ENCODE measurements at places on chromosomes 7 and 10.

DNA sequence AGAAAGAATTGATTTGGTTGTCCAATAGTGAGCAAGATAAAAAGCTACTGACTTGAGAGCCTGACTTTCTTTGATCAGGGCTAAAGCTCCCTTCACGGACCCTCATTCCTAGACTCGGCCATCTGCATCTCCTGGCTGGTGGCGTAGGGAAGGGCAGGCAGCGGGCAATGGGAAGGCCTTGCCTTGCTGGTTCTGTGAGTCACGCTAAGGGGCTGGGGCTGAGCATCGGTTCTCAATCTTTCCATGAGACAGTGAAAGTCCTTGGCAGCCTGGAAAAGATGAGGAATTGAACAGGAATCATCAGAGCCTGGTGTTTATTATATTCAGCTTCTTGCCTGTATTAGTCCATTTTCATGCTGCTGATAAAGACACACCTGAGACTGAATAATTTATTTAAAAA lies 475.3 kb downstream of the PLXNA4 start:
- no peak for DNase-seq

- DNase-seq, result no peak
Measured at GRCh38 chr10:63150745-63151144, 17.6 kb downstream of the NRBF2 start.

DNA sequence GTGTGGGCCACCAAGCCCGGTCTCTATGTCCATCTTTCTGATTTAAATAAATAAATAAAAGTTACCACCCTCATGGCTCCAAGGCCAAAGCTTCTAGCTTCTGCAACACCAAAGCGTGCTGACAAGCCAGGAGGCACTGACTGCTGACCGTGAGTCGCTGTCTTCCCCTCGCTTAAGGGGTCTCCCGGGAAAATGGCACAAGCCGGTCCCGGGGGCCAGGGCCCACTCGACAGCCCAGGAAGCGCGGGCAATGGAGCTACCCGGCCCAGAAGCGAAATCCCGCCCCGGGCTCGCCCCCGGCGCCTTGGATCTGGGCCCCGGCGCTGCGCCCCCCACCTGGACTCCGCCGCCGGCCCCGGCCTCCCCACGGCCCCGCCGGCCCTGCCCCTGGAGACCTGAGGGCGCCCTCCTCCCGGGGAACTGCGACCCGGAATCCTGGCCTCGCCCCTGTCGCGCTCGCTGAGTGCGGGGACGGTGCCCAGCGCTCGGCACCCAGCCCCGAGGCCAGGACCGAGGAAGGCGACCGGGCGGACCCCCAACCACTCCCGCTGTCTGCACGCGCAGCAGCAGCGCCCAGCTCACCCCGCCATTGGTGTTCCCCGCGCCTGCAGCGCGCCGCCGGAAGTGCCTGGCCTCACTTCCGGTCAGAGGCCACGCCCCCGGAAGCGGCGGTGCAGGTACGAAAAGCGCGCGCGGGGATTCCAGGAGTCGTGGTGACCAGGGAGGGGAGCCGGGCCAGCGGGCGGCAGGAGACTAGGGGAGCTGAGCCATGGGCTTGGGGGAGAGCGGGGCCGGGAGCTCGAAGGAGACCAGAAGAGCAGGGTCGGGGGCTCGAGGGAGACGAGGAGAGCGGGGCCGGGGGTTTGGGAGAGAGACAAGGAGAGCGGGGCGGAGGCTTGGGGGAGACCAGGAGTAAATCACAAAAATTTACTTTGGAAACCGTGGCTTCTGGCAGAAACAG lies at the start of the genes MRM2 and NUDT1:
MRM2 (minus strand) TSS at position 626 of the 961 bp plus-strand sequence; CDS start at position 590, 36 bp downstream.
NUDT1 (plus strand) TSS at position 647 of the 961 bp plus-strand sequence. CDS start 2,349 bp downstream, outside the sequence.
- peak; percentile 90 for DNase-seq

GRCh38 chr10:92834331-92834730 lies 14.0 kb upstream of the EXOC6 start:
- DNase-seq, result no peak

DNA sequence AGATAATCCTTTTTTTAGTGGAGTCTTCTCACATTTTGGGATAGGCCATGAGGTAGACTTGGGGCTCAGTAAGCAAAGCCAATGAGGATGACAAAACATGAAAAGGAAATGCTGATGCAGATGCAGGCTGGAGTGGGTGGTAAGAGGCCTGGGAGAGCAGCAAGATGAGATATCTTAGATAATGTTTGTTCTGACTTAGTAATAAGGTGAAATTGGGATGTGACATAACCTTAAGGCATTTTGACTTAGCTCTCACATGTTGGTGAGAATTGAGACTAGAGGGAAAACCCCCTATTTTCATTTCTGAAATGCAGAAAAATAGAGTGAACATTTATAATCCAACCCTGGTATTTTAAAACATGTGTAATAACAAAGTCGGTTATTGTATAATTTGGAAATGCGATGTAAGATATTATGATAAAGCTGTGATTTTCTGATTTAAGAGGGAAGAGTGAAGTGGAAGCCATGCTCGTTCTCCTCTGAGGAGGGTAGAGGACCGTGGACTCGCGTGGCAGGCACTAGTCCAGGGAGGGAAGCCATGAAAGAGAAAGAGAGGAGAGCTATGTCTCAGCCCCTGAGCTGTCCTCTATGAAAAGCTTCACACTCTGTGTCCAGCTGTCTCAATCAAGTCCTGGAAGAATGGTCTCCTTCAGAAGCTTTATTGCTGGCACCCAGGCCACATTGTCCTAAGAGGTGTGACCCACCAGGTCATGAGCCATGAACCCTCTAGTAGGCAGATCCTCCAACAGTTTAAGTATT lies 57.3 kb downstream of the ST7 start:
- DNase-seq, result no peak

DNA sequence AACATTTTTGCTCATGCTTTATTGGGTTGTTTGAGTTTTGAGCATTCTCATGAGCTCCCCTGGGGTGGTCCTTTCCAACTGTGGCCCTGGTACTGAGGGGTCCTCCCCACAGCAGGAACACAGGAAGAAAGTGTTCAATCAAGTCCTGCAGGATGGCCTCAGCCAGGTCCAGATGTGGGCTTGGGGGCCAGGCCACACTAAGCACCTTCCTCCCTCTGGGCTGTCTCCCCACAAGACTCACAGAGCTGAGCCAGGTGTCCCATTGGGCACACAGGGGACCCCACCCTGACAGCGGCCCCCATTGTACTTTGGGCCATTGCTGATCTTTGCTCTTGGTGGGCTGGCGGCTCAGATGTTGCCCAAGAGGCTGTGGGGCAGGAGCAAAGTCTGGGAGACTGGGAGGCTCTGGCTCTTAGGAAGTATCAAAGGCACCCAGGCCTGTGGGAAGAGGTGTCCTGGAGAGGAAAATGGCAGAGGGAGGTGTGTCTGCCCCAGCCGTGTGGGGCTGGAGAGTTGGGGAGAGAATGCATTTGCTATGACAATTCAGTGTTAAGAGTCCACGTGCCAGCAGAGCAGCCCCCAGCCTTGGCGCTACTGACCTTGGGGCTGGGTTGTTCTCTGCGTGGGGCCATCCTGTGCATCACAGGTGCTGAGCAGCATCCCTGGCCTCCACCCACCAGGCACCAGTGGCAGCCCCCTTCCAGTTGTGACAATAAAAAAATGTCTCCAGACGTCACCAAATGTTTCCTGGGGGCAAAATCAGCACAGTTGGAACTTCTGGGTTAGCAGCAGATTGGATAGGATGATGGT lies 17.8 kb downstream of the SCART1 start:
- DNase-seq, result no peak

GRCh38 chr10:95254629-95255028 lies 36.2 kb downstream of the PDLIM1 start:
- no peak for DNase-seq

DNA sequence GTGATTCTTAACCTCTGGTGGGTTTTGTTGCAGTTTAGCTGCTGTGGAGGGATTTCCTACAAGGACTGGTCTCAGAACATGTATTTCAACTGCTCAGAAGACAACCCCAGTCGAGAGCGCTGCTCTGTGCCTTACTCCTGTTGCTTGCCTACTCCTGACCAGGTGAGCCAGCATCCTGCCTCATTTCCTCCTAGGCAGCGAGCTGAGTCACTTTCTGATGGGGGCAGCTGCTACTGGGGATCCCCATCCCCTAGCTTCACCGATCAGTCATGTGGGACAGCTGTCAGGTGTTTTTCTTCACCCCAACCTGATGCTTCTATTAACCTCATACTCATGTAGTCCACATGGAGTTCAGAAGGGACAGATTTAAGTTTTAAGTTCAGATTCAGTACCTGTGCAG lies 21.7 kb upstream of the SMO start:
- no peak for DNase-seq

DNA sequence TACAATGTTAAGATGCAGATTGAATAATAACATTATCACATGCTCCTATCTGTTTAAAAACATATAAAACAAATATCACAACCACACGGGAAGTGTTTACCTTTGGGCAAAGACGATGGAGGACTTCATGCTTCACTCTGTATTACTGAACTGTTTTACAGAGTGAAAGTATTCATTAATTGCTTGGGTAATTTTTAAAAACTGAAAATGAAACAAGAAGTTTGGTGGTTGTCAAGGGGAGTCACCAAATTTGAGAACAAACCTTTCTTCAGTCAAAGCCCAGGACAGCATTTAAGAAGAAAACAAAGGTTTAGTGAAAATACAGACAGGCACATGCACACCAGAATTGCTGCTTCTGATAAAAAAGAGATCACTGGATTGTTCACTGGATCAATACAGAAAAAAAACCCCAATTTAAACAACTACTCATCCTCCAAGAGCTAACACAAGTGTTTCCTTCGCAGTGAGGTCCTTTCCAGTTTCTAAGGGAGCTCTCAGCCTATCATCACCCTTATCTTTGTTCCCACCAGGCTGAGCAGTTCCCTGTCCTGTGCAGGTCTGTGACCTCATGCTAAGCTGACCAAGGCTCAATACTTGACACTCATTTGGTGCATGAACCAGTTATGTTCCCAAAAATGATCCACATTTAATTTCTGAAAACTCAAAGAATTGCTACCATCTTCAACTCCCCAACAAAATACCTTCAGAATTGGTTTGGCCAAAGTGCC lies 8.8 kb downstream of the PARP12 start:
- no peak for DNase-seq

DNA sequence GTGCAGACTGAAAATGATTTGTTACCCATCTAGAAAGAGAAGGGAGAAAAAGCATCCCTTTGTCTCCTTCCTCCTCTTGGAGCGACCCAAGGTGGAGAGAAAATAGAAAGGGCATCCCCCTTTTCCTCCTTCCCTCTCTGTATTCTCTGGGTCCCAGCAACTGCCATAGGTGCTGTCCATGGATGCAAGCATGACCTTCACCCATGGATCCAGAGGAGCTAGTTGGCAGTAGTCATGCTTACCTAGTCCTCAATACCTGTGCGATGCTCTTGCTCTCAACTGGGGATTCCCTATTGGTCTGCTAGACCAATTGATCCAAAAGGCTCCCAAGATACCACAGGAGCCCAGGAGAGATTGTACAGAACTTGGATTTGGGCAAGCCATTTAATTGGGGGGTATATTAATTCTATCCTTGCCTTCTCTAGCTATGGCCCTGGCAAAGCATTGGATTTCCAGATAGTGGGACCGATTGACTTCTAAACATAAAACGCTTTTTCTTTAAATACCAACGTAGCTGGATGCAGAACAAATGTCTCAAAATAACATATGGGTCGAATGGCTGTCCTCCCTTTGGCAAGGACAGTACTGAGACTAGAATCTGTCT lies 547.8 kb upstream of the IGFBP3 start:
- DNase-seq, result no peak

DNA sequence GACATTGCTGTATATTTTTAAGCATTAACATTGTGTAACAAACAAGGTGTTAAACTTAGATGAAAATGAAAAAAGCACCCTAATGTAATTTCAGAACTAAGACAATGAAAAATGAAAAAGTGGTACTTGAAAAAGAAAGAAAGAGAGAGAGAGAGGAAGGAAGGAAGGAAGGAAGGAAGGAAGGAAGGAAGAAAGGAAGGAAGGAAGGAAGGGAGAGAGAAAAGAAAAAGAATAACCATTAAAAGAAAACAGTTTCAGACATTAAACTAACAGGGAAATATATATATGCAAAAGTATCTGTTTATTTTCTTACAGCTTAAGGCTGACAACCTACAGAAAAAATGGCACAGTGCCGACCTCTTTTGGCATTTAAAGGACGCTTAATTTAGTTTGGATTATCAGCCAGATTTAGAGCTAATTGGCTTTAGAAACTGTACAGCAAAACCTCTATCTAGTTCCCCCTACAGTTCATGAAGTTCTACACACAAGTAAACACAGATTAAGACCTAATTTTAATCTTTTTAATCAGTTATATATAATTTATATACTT lies 13.8 kb downstream of the MTERF1 start:
- DNase-seq, result no peak

DNA sequence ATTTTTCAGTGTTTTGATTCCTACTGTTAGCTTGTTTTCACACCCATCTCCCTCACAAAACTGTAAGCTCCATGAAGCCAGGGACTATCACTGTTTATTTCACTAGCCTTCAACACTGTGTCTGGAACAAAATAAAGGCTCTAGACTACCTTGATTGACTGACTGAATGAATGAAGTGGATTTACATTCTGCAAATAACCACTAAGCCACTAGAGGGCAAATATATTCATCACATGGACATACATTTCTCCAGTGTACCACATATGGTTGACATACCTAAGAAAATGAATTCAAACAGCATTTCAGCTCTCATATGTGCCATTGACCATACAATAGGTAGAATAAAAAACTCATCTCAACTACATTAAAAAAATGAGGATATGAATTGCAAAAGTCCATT lies 185.9 kb downstream of the RAB11FIP2 start:
- no peak for DNase-seq

DNA sequence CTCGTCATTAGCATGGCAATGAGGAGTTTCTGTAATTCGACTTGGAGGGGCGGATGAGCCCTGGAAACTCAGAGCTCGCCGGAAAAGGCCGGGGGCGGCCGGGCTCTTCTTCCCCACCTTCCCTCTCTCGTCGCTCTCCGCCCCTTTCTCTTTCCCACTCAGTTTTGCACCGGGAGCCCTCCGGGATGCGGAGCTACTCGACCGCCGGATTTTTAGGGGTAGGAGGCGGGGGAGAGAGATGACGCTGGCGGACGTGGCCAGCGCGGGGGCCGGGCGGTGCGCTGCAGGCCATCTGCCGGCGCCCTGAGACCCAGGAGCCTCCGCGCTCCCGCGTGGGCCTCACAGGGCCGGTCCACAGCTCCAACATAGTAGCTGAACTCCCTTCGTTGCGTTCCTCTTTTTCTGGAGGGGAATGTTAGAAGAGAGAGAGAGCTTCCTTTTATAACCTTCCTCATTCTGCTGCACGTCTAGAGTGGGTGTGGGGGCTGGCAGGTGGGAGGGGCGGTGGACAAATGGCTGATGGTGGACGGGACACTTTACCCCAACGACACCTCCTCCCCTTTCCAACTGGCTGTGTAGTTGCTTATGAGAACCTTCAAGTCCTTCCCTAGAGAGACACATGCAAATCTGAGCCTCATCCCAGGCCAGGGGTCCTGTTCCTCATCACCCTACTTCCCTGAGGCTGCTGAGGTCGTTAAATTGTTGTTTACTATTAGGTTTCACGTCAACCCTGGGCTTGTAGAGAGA lies 1.1 kb upstream of the HOXA1 start:
- DNase-seq, result no peak

DNA sequence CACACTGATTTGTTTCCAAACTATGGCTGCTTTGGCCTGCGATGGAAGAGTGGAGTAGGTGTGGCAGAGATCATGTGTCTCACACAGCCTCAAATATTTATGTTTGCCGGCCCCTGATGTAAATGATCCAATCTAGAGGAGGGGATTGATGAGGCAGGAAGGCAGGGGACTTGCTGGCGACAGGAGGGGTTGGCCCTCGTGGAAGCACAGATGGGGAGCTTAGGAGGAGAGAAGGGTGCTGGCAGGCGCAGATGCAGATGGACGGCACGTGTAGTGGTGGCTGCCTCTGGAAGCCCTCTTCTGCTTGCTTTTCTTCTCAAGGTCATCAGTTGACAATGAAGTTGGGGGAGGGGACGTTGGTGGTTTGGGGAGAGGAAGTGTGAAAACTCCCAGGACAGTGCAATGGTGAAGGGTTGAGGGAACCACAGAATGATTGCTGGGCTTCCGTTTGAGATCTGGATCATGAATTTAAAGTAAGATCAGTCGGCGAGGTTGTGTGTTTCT lies 15.4 kb downstream of the COL13A1 start:
- DNase-seq, result no peak
